Body of pancreas (tissue), 4 donors: ENCODE measurements at places on chromosomes 12 and 14. TPM values are rescaled to one million over a fixed set of nuclear protein-coding genes. Genes with fewer than 3 reads are reported as not detected.

The SPIC gene
- not detected for total RNA-seq

The PRPH gene
- total RNA-seq: not detected

The BMAL2 gene
- 4.3 TPM for total RNA-seq

The OAS2 gene
- 1.6 TPM for total RNA-seq

The PARPBP gene
- not detected for total RNA-seq

The SLC25A47 gene
- total RNA-seq: not detected

The FOXN3 gene
- total RNA-seq: 42.3 TPM

DNA sequence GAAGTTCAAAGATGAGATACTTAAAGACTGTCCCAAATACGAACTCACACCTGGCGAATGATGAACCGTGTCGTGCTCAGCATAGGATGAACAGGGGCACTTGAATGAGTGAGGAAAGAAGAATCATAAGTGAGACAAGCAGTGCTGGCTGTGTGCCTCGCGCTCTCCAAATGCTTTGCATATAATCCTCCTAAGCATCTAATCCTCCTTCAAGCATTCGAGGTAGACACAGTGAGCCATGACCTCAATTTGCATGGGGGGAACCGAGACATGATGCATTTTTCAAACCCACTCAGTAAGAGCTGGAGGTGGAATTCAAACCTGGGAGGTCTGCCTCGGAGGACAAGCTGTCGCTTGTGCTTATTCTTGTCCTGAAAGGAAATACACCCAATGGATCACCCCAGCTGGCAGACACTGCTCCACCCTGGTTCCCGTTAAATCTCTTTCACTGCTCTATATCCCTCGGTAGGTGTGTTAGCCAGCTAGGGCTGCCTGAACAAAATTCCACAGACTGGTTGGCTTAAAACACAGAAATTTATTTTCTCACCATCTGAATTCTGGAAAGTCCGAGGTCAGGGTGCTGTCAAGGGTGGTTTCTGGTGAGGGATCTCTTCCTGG lies 274.0 kb downstream of the SLC15A4 start:
- H3K4me1 ChIP-seq: no peaks in the 10 kb centered on the region
- no peak overlapping the region for H3K4me3 ChIP-seq
- no peaks in the 10 kb centered on the region for H3K36me3 ChIP-seq
- H3K27ac ChIP-seq: no peak overlapping the region

- peaks cover 24% of the 10 kb centered on the region for H3K4me1 ChIP-seq
- no peaks in the 10 kb centered on the region for H3K27me3 ChIP-seq
- DNase-seq: no peak
- H3K27ac ChIP-seq: no peak overlapping the region
- H3K36me3 ChIP-seq: no peaks in the 10 kb centered on the region
- H3K4me3 ChIP-seq: no peak overlapping the region
These were observed 52.1 kb downstream of the NIN start for GRCh38 chr14:50778721-50779483.

GRCh38 chr12:83808591-83808990 lies 1104.0 kb downstream of the SLC6A15 start:
- H3K4me1 ChIP-seq: no peaks in the 10 kb centered on the region
- H3K27me3 ChIP-seq: no peaks in the 10 kb centered on the region
- no peaks in the 10 kb centered on the region for H3K36me3 ChIP-seq
- H3K27ac ChIP-seq: no peak overlapping the region

GRCh38 chr14:68506021-68506644 lies 286.7 kb downstream of the ZFP36L1 start:
- H3K27ac ChIP-seq: no peak overlapping the region
- H3K27me3 ChIP-seq: no peaks in the 10 kb centered on the region
- no peak overlapping the region for H3K4me3 ChIP-seq
- H3K36me3 ChIP-seq: no peaks in the 10 kb centered on the region

GRCh38 chr14:98826618-98827017 lies 445.4 kb downstream of the BCL11B start:
- no peaks in the 10 kb centered on the region for H3K36me3 ChIP-seq
- peak; percentile 14 for DNase-seq
- H3K4me3 ChIP-seq: no peak overlapping the region

DNA sequence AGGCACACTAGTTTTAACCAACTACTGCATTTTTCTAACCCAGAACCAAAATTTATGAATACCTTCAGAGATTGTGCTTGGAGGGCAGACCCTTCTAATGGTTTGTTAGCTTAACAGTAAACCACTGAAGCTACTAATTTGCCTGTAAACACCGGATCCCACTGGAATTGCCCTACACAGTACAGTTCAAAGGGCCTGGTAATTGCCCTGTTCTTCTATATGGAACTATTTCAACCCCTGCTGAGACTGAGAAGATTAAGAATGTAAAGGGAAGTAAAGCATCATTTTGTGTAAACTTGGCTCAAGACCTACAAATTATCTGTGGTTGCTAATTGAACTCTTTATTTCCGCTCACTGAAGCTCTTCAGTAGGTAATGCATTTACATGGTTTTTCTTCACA lies 468.1 kb downstream of the NPAS3 start:
- no peaks in the 10 kb centered on the region for H3K36me3 ChIP-seq
- H3K27ac ChIP-seq: no peak overlapping the region
- no peak overlapping the region for H3K4me3 ChIP-seq
- H3K27me3 ChIP-seq: no peaks in the 10 kb centered on the region
- DNase-seq: no peak

DNA sequence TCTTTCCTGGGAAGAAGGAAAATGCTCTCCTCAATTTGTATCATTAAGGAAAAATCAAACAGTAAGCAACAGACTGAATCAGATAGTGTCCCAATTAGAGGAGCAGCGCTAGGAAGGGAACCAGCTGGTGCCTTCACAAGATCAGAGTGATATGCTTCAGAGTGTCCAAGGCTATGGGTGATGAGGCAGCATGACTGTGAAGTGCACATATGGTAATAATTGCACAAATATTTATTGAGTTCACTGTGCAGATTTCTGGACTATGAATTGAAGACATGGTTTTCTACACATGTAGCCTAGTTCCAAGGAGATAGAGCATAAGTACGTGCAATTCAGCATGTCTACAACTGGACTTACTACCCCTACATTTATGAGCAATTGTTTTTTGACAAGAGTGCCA lies 78.8 kb upstream of the EVL start:
- no peak overlapping the region for H3K4me3 ChIP-seq
- DNase-seq: no peak
- H3K27ac ChIP-seq: no peak overlapping the region
- H3K4me1 ChIP-seq: peaks cover 18% of the 10 kb centered on the region
- no peaks in the 10 kb centered on the region for H3K27me3 ChIP-seq

GRCh38 chr12:125332900-125333299 lies 267.7 kb downstream of the AACS start:
- H3K4me3 ChIP-seq: no peak overlapping the region
- no peaks in the 10 kb centered on the region for H3K36me3 ChIP-seq
- peaks cover 9% of the 10 kb centered on the region for H3K4me1 ChIP-seq
- H3K27me3 ChIP-seq: no peaks in the 10 kb centered on the region
- no peak overlapping the region for H3K27ac ChIP-seq

- no peaks in the 10 kb centered on the region for H3K27me3 ChIP-seq
- no peaks in the 10 kb centered on the region for H3K4me1 ChIP-seq
- H3K4me3 ChIP-seq: no peak overlapping the region
- no peaks in the 10 kb centered on the region for H3K36me3 ChIP-seq
- no peak overlapping the region for H3K27ac ChIP-seq
- no peak for DNase-seq
These were observed 19.7 kb downstream of the AREL1 start for GRCh38 chr14:74693191-74693590.

- no peak overlapping the region for H3K4me3 ChIP-seq
- H3K27me3 ChIP-seq: no peaks in the 10 kb centered on the region
- no peak overlapping the region for H3K27ac ChIP-seq
- no peaks in the 10 kb centered on the region for H3K4me1 ChIP-seq
These were observed 31.4 kb upstream of the COX6A1 start for GRCh38 chr12:120406553-120406952.

- H3K27me3 ChIP-seq: no peaks in the 10 kb centered on the region
- DNase-seq: no peak
- no peaks in the 10 kb centered on the region for H3K36me3 ChIP-seq
- no peak overlapping the region for H3K4me3 ChIP-seq
- no peak overlapping the region for H3K27ac ChIP-seq
These were observed 50.3 kb downstream of the HECTD4 start for GRCh38 chr12:112331886-112332285.

DNA sequence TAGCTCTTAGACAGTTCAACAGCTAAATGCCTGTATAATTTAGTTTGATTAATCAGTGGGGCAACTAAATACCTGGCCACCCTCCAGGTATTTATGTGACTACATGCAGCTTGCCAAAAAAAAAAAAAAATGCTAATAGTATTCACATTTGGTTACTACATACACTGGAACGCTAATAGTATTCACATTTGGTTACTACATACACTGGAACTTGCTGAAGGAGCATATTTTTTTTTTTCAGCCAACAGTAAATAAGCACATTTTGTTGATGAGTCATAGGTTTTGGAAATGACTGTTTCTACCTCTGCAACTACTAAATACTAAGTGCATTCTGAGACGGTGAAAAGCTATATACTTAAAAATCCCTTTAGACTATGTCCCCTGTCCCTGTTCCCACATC lies 1172.3 kb downstream of the LRFN5 start:
- no peak overlapping the region for H3K27ac ChIP-seq
- H3K36me3 ChIP-seq: no peaks in the 10 kb centered on the region
- no peak for DNase-seq
- no peaks in the 10 kb centered on the region for H3K27me3 ChIP-seq
